CD8-positive, alpha-beta memory T cell (primary cell): ENCODE measurements at places on chromosomes 4 and X. TPM values are rescaled to one million over a fixed set of nuclear protein-coding genes. Genes with fewer than 3 reads are reported as not detected.

The EPHA5 gene
- not detected for total RNA-seq

GRCh38 chrX:136200466-136200865, 50.7 kb downstream of the MAP7D3 start:
- DNase-seq = no peak

The TRIML2 gene
- not detected for total RNA-seq

The SYTL4 gene
- total RNA-seq = not detected

DNA sequence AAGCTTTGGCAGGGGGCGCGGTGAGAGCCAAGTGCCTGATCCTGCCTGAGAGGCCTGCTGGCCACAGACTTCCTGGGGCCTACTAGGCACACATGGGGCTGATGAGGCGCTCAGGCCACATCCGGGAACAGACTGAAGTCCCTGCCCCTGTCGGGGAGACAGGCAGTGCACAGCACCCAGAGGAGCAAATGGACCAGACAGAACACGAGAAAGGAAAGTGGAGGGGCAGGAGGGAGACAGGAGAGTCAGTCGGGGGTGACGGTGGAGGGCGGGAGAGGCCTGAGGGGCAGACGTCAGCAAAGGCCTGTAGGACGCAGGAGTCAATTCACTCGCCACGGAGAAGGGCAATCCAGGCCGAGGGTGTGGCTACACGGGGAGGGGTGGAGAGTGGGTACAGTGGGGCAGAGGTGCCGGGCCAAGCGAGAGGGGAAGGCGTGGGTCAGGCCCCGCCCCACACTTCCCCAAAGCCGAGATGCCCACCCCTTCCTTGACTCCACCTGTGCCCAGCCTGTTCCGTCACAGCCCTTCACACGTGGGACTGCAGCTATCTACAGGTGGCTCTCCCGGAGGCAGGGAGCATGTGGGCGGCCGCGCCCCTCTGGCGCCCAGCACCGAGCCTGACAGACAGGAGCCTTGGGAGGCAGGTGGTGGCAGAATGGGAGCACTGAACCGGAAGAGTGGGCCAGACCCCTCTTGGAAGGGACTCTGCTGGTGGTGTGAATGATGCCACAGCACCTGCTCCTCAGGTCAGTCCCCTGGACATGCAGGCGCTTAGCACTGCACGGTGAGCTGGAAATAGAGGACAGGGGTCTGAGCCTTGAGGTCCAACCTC, 20.5 kb downstream of the NOP14 start:
- DNase-seq = peak; percentile 63

DNA sequence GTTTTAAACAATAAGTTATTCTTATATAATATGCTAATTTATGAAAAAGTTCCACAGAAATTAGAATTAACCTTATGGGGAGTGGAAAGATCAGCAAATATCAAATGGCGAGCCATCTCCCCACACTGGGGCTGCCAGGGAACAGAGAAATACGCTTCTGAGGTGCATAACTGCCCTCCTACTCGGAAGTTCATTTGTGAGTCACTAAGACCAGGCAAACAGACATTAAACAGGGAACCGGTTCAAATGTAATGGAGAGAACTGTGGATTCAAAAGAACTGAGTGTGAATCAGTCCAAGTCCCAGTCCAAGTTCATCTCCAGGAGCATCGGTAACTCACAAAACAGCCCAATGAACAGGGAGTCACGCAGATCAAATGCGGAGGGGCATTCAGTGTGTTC, 11.4 kb upstream of the S100G start:
- no peak for DNase-seq

GRCh38 chr4:73406548-73406875, 2.4 kb downstream of the ALB start:
- DNase-seq = no peak

The PLA2G12A gene
- total RNA-seq = 16.8 TPM

The CNGA2 gene
- total RNA-seq = not detected

The PRKG2 gene
- total RNA-seq = 0.59 TPM

DNA sequence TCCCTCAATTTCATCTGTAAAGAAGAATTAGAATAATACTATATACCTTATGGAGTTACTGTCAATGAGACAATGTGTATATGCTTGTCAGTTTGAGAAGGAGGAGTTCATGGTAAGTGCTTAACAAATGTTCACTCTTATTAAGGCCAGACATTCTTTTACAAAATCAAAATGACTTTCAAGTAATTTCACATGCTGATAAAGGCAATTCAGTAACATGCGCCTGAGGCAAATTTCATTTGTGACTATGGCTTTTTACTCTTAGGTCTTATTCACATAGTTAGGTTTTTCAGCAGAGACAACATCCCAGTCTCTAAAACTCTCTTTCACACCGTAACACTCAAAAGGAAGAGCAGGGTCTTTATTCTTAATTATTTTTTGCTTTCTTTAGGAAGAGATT, 174.4 kb downstream of the CAMK2D start:
- DNase-seq = no peak

DNA sequence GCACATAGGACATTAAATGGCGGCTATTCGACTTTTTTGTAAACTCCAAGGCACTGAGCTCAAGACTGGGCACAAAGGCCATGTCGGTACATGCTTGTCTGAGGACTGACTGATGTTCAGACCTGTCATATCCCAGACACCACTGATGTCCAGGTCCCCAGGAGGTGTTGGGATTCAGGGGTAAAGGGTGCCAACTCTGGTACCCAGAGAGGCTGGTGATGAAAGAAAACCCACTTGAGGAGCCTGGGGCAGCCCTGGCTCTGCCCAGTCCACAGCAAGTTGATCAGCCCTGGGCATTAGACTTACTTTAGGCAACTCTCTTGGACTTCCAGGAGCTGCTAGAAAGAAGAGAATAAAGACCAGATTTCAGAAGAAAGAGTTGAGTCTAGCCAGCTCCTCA, 18.7 kb downstream of the SASH3 start:
- DNase-seq = no peak

DNA sequence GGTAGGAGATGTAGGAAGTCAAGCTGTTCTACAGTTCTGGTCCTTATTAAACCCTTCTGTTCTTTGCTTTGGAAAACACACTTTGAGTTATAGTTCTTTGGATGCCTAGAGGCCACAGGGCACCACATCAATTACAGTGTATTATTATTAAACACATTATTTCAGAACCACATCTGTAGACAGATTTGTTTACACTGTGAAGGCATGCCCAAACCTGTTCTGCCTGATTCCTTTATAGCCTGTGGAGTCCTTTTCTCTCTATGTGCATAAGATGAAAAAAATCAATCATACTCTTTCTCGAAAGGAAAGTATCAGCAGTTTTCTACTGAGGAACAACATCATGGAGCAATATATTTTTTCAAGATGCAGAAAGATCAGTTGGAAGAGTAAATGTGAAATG, 371.3 kb upstream of the INTU start:
- DNase-seq = no peak

- no peak for DNase-seq
Observed at GRCh38 chr4:85774000-85774399, 299.1 kb downstream of the ARHGAP24 start.

- no peak for DNase-seq
Observed at GRCh38 chr4:93396272-93396671, 432.3 kb upstream of the ATOH1 start.

The FGF13 gene
- not detected for total RNA-seq
